ENCODE measurements at places on chromosomes 1 and 21.

DNA sequence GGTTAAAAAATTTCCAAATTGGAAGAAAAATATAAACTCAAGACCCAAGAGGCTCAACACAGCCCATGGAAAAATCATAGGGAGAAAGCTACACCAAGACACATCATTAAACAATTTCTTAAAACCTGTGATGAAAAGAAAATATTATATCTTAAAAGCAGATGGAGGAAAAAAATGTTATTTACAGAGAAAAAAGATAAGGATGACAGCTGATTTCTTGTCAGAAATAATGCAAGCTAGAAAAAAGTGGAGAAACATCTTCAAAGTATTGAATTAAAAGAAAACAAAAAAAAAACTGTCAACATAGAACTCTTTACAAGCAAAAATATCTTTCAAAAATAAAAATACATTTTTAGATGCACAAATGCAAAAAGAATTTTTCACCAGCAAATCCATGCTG, 930.5 kb downstream of the ADGRL2 start:
- no peak for DNase-seq

DNA sequence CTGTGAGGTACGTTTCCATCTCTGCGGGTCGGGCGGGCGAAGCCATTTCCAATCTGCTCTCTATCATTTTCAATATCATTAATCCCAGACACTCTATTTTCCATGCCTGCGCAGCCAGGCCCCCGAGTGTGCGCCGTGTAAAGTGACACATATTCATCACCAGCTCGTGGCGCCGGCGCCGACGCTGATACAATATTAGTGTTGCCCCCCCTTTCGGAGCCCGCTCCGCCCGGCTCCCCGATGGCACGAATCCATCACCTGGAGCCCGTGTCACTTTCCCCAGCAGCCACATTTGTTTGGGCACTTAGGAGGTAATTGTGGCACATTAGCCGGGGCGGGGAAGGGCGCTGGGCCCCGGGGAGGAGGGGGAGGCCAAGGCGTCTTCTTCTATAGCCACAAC, 33.7 kb upstream of the DMBX1 start:
- no peak for DNase-seq

DNA sequence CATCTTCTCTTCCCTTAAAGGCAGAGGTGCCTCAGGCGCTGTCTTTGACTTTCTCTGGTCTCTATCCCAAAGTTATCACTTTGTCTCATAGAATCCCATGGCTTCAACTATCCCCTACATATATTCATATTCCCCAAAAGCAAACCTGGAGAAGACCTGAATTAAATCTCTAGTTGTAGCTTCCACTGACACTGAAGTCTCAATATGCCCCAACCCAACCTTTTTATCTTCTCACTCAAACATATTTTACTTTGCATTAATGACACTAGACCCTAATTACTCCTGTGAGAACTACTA, 354.5 kb upstream of the DUSP10 start:
- DNase-seq = no peak

- DNase-seq = peak; percentile 55
These were observed 575 bp downstream of the RRAGC start for GRCh38 chr1:38858833-38859560.

- no peak for DNase-seq
These were observed 72.2 kb upstream of the SLC25A33 start for GRCh38 chr1:9466780-9467758.

DNA sequence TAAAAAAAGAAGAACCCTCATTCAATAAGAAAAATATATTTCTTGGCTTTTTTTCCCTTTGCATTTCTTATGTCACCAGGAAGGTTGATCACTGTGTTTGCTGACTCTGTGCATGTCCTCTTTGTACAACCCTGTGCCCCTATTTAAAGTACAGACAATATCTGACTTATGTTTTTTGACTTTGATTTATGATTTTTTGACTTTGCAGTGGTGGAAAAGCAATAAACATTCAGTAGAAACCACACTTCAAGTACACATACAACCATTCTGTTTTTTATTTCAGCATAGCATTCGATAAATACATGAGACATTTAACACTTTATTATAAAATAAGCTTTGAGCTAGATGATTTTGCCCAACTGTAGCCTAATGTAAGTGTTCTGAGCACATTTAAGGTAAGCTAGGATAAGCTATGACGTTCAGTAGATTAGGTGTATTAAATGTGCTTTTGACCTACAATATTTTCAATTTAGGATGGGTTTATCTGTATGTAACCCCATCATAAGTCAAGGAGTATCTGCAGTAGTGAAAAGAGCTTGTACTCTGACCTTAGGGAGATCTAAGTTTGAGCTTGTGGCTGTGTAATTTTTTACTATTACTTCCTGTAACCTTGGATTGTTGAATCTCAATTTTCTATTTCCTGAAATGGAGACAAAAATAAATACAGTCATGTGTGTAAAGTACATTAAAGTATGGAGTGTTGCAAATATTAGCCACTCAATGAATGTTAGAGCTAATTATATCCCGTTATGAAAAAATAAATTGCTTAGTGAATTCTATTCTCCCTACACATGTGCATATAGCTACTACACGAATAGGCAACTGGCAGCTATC, 1.2 kb downstream of the RNASEL start:
- no peak for DNase-seq

DNA sequence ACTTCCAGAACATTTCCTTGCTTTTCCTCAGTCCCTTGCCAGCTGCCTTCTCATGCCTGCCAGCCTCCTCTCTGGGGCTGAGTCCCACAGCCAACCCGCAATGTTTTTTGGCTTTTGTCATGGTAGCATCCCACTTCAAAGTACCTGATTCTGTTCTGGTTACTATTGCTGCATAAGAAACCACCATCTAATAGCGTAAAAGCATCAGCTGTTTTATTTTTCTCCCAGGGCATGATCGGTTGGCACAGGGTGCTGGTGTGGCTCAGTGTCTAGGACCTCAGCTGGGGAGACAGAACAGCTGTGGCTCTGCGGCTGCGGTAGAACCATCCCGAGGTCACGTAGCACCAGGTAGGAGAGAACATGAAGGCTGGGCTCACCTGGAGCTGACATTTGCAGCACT, 8.9 kb upstream of the PRMT2 start:
- no peak for DNase-seq

Measured in GM20000 (cell line).